ENCODE measurements at places on chromosomes 5 and 9.

- DNase-seq: no peak
Measured at GRCh38 chr5:134579284-134579771, 53.3 kb downstream of the SAR1B start.

DNA sequence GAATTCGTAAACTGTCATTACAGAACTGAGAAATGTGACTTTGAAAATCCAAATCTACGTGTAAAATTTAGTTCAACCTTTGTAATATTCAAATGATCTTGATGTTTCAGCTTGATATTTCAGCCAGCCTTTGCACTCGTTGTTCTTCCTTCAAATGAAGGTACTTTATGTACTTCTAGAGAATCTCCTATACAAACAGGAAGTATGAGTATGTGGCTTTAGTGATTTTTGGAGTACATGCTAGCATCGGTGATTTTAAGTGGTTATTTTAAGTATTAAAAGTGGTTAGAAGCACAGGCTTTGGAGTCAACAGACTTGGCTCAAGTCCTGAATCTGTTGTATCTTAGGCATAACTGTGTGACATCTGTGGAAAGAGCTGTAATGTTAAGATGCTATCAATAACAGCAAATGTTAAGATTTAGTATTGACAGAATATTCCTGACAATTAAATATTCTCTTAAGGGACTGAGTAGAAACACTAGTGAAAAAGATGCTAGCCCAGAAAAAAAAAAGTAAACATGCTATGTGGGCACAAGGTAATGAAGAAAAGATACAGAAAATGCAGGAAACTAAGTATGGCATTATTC is 398.0 kb downstream of the ADGRV1 start:
- no peak for DNase-seq

DNA sequence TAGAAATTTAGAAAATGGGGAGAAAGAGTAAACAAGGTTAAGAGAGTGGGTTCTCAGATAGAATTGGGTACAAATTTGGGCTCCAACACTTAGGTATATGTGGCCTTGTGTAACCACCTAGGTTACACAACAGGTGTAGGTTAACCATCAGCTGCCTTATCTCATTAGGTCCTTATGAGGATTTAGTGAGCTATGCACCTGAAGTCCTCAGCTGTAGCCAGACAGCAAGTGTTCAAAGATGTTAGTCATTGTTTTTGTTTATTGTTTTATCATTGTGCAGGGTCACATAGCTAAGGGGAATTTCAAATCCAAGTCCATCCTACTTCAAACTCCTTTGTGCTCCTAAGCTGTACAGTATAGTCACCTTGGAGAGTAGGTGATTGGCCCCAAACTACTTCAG is 970 bp upstream of the TRIM32 start:
- DNase-seq: no peak

DNA sequence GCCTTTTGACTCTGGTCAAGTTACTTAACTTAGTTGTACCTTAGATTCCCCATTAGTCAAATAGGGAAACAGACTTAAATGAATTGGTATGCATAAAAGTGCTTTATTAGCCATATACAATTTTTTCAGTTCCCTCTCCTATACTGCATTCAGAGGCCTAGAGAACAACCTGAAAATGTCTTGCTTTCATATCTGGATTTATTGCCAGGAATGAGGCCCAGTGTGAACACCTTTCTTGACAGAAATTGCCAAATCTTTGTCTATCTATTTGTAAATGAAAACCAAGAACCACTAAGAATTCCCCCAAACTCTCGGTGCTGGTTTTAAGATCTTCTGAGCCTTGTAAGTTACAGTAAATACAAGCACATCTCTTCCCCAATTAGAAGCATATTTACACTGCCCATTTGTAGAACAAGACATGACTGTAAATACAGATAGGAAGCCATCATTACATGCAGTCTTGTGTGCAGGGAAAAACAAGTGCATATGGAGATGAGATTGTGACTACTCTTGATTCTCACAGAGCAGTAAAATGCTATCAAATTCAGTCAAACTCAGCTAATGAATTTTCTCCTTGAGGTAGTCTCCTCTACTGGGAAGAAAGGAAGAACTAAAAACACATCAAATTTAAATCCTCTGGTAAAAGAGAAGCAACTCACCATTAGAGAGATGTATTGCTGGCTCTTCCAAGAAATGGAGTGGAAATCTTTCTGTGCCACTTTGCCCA is 5.2 kb upstream of the FAM13B start:
- no peak for DNase-seq

DNA sequence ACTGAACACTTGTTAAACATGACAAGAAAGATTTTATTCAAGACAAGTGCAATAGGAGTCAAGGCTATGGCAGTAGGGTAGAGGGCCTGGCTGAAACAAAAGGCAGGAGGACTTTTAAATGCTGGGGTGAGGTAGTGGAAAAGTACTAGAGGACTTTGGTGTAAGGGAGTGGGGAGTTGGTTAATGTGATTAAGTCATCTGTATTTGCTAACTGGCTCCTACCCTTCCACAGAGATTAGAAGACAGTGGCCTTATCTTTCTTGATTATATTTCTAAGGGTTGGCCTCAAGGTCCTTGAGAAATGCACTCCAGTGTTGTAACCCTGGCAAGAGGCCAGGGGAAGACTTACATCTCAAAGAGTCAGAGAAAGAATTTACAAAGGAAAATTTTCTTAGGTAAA is 160.2 kb upstream of the FTMT start:
- DNase-seq: no peak

GRCh38 chr5:7794311-7794710 is 56.6 kb downstream of the CFAP90 start:
- DNase-seq: peak; percentile 24

DNA sequence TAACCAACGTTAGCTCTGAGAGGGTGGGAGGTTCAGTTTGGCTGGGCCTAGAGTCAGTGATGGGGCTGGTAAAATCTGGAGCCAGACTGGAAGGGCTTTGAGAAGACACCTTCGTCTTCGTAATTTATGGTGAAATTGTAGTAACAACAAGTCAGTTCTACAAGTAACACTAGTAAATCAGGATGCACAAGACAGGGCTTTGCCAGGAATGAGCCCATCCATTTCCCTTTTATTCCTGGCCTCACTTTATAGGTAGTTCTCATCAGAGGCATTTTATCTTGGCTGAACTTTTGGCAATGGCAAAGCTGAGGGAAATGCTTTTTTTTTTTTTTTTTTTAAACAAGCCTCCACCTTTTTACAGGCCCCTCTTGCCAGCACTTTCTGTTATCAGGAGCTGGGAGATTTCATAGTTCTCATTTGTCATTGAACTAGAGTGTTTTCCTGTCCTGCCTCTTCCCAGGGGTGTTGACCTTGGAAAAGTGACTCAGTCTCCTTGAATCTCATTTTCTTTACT is 110.5 kb upstream of the KLF4 start:
- no peak for DNase-seq

DNA sequence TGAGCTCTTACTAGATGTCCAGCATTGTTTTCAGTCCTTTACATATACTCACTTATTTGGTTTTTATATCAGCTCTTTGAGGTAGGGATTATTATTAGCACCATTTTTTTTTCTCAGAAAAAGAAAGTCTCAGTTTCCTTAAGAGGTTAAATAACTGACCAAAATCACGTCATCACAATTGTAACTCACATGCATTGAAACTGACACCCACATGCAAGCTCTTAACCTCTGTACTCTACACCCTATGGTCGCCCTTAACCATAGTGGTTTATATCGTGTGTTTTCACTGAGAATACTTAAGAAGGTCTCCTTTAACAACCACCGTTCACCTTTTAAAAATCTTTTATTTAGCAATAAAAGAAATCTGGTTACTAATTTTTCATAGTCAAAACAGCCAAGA is 61.0 kb downstream of the PRDM6 start:
- DNase-seq: no peak

- DNase-seq: peak; percentile 8
Measured at GRCh38 chr9:104177003-104177611, 83.0 kb downstream of the SMC2 start.

- DNase-seq: no peak
Measured at GRCh38 chr5:125372694-125373631, 626.5 kb upstream of the ZNF608 start.

GRCh38 chr5:111739416-111739815 is 17.6 kb downstream of the NREP start:
- DNase-seq: peak; percentile 30

- no peak for DNase-seq
Measured at GRCh38 chr5:90747693-90748092, 189.1 kb downstream of the ADGRV1 start.

DNA sequence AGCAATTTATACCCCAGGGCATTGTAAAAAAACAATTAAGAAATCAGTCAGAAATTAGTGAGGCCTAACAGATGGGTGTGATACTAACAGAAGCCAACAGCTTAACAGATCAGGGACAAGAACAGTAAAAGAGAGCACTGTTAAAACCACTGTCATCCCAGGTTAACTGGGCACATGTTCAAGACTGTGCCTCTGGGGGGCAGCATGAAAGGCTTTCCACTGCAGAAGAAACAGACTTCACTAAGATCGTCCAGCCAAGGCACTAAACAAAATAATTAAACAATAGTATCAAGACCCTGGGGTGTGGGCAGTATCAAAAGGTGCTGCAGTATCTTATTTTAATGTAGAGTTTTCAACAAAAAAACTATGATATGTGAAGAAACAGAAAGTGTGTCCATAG is 43.5 kb downstream of the FBN2 start:
- no peak for DNase-seq

DNA sequence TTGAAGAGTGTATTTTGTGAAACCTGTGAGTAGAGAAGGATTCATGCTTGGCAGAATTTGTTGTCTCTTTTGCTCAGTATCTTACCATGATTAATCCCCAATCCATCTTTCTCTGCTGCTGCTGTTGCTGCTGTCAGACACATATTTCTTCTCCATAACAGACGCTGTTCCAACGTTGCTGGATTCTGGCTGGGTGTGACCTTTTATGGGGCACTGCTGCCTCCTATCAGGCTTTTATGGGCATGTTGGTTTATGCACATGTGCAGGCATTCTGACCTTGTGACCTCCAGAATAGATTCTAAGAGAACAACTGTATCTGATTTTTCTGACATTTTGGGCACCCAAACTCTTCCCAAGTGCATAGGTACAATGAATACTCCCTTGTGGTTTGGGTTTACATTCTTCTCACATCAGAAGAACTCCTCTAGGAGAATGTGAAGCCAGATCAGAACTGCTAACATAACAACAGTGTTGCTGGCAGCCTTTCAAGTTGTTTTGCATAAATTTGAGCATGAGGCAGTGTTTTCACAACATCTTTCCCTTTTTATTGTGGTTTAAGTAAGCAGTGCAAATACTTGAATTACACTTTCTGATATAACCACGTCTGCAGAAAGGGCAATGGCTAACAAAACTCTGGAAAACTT is 9.2 kb upstream of the ISL1 start:
- no peak for DNase-seq

- no peak for DNase-seq
Measured at GRCh38 chr5:52853650-52854049, 65.9 kb downstream of the ITGA1 start.

DNA sequence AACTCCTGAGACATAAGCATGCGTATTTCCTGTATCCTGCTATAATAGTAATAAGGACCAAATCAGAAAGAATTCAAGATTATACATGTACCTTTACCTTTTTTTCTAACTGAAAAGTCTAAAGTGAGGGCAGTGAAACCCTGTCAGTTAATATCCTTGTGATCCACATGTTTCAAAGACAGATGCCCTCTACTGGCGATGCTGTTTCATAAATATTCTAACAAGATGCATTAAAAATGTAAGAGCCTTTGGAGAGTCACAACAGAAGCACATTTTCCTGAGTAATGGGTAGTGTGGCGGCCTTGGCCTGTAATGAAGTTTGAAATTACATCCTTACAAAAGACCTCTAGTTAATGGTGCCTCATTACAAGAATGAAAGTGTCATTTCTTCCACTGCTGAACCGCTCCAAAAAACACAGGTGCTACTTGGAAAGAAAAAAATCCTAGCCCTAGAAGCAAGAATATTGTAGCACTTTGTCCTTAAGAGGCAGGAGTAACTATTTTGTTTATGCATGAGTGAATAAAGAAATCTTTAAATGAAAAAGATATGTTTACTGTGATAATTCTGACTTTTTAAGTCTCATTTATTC is 232.6 kb downstream of the EPB41L4A start:
- DNase-seq: peak; percentile 61

- DNase-seq: no peak
Measured at GRCh38 chr5:61746831-61747575, 414.9 kb downstream of the ZSWIM6 start.

DNA sequence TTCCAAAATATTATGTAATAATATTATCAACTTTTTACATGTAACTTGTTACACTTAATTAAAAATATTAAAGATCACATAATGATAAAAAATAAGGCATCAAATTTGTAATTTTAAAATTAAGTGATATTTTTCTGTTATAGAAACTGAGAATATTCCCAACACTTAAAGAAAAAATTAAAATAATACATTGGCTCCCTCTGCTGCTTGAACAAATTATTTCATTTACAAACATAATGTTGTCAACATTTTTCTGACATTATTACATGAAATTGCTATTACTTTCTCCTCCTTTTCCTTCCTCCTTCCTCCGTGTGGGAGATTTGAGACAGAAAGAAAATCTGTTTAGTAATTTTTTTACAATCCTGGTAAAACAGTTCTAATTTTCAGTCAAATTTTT is 42.3 kb downstream of the RNF180 start:
- DNase-seq: no peak
